Right forelimb (tissue), 1 donor: ENCODE measurements at places on chromosomes 4 and X.

GRCh38 chrX:108527724-108528123 lies 88.1 kb downstream of the COL4A5 start:
- no peak for DNase-seq

GRCh38 chr4:141807103-141807891 lies 170.9 kb downstream of the IL15 start:
- DNase-seq, result no peak

GRCh38 chr4:152290366-152290921 lies 245.4 kb downstream of the FBXW7 start:
- DNase-seq, result no peak

- no peak for DNase-seq
Observed at GRCh38 chr4:45646885-45647590, 476.8 kb downstream of the GABRG1 start.

GRCh38 chr4:19254486-19254885 lies 997.2 kb upstream of the SLIT2 start:
- DNase-seq, result no peak

GRCh38 chrX:108117988-108118387 lies 26.4 kb downstream of the ATG4A start:
- DNase-seq, result no peak
